RPMI8226 (cell line): ENCODE measurements at places on chromosomes 6 and 20.

GRCh38 chr20:43096931-43097260, 92.8 kb downstream of the PTPRT start:
- DNase-seq: no peak

- peak; percentile 57 for DNase-seq
These were observed 24.2 kb downstream of the POFUT1 start for GRCh38 chr20:32231847-32232246.

DNA sequence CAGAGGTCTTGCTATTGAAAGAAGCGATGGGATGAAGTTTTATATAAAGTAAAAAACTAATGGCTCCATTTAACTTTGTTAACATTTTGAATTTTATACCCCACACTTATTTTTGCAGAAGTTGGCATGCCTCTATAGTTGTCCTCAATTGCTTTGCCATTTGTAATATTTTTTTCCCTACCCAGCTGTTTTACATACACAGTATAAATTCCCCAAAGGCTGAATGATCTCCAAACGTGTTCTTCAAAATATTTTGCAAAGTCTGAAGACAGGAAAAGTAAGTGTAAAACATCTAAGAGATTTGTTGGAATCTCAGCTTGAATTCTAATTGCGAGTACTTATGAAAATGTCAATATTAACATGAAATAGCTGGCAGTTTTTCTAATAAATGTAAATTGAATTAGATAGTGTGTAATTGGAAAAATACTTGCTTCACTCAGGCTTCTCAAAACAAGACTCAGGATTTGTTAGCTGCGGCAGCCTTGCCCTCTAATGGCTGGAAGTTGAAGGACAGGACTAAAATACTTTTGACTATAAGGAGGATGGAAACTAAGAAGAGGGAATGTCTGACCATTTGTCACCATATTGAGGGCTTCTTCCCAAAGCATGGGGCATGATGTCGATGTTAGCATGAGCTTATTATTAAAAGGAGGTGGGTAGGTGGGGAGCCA, 226.8 kb downstream of the UST start:
- DNase-seq: peak; percentile 27

- peak; percentile 86 for DNase-seq
These were observed 74.5 kb upstream of the ZNF184 start for GRCh38 chr6:27547157-27548075.

- no peak for DNase-seq
These were observed 52.2 kb upstream of the EMILIN3 start for GRCh38 chr20:41418739-41419293.

GRCh38 chr6:143149771-143150170, 89.1 kb downstream of the AIG1 start:
- no peak for DNase-seq

- DNase-seq: no peak
These were observed 57.0 kb upstream of the GNRH2 start for GRCh38 chr20:2986466-2986865.

DNA sequence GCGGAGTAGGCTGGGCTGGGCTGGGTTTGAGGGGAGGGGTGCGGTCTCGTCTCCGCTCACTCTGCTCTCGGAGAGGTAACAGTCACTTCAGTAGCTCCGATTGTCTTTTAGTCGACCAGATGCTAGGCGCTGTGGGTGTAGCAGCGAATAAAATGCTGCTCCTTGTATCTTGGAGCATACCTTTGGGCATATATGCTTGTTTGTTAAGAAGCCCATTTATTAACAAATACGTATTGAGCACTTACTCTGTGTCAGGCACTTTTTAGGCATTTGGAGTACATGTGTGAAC, 545 bp downstream of the ACTR5 start:
- peak; percentile 77 for DNase-seq

DNA sequence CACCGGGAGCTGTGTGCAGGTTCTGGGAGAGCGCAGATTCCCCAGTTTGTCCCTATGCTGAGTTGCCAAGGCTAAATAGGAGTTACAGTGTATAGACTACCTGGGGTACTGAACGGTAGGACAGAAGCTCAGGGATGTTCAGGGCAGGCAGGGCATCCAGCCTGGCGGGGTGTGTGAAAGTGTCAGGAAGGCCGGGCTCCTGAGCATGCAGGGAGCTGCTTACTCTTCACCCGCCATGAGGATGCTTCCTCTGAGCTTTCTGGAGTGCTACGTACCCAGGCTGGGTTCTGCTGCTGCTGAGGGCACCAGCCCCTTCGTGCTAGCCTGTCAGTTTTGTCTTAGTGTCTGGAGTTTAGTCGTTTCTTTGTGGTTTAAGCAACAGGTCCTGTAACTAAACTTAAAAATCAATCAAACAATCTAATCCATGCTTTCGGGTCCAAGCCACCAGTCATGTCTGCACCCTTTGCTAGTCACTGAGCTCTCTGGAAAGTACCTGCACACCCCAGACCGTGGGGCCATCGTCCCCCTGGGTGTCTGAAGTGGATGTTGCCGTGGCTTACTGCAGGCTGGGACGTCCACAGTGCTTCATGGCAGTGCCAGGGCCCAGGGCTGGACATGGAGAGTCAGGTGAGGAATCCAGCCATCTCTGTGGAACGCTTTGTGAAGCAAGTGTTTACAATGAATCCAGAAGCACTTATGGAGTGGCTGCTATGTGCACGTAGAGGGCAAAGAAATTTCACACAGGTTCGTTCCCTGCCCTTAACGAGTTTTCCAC, 220.3 kb upstream of the SNX9 start:
- no peak for DNase-seq

DNA sequence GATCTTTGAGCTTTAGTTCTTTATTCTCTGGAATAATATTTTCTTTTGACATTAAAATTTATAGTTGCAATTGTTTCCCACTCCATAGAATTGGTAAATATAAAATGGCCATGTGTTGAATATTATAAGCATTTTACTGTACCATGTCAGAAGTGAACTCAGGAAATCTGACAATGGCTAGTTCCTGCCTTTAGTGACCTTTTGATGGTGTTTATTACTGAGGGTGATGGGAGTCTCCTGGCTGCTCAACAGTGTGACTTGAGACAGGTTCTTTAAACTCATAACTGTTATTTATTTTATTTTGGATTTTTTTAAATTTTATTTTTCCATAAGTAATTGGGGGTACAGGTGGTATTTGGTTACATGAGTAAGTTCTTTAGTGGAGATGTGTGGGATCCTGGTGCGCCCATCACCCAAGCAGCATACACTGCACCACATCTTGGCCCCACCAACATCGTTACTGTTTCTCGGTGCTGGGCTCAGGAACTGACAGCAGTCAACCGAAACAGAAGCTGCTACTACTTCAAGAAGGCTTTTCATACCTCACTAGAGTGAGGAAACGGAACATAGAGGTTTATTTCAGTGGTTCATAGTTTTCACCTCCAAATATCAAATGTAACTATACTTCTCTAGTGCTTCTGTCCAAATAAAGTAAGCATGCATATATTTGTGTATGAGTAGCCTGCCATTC, 90.4 kb downstream of the PLEKHG1 start:
- DNase-seq: no peak

- no peak for DNase-seq
These were observed 1.8 kb downstream of the CDH4 start for GRCh38 chr20:61253640-61254511.

- DNase-seq: no peak
These were observed 119.9 kb upstream of the PREP start for GRCh38 chr6:105522626-105523322.

DNA sequence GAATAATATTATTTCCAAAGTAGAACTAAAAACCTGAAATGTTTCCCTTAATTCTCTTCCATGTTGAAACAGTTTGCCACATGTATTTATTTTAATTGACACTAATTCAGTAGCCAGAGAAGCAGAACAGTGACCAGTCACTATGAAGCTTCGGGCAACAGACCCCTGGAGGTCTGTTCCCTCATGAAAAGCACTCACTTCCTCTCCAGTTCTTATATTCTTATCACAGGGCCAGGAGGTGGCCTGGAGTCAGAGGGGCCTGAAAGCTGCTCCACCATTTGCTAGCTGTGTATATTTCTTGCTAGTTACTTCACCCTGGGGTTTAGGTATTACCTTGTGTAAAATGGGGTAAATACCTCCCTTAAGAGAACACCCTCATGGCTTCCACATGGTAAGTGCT, 49.1 kb downstream of the MAP7 start:
- DNase-seq: no peak

DNA sequence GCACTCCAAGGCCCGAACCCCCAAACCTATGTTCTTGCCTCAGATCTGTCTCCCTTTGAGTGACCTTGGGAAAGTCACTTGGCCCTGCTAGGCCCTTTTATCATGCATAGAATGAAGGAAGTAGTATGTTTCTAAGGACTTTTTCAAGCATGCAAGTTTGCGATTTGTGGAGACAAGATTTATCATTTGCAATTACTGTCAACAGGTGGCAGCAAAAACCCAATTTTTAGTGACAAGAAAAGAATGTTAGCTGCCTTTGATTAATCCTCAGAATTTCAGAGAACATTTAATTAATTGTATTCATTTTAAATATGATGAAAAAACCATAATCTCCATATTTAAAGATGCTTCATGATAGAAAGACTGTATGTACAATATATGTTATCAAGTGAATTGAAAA, 28.3 kb upstream of the PREP start:
- peak; percentile 48 for DNase-seq

GRCh38 chr20:34639755-34640222, 37.1 kb downstream of the PIGU start:
- no peak for DNase-seq

- no peak for DNase-seq
These were observed 35.8 kb downstream of the GCM1 start for GRCh38 chr6:53112871-53113270.

- no peak for DNase-seq
These were observed 51.4 kb downstream of the NPEPL1 start for GRCh38 chr20:58743929-58744534.

- peak; percentile 74 for DNase-seq
These were observed 113.2 kb downstream of the VIP start for GRCh38 chr6:152863618-152864326.

DNA sequence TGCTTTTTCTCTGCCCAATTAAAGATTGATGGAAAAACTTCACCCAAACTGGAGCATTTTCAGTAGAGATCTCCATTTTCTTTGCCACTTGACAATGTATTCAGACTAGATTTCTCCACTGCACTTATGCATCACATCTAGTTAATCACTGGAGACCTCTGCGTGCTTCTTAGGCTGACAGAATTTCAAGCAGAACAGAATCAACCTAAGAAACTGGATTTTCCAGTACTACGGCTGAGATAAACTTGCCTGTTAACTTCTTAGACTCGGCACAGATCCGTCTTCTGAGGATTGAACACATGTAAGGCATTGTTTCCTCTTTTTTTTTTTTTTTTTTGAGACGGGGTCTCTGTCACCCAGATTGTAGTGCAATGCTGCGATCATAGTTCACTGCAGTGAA, 139.2 kb downstream of the LRRC1 start:
- DNase-seq: no peak

DNA sequence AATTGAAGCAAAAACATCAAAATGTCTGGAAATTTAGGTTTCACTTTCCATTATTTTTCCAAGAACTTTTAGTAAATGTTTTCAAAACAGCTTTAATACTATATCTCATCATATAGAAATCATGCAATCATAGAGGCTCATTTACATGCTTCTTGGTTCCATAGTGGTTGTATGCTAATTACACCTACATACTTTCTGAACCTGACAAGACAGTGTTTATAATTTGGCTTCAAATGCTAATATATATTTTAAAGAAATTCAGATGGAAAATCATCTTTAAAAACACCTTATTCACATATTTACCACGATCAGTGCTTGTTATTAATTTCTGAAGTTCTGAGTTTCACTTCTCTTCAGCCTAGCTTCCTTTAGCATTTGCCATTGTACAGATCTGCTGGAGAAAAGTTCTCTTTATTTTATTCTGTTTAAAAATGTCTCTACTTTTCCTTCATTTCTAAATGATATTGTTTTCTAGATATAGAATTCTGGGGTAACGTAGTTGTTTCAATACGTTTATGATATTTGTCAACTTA, 89.9 kb downstream of the PLCB1 start:
- no peak for DNase-seq

- no peak for DNase-seq
These were observed 111.8 kb downstream of the PSMB1 start for GRCh38 chr6:170441316-170441715.

DNA sequence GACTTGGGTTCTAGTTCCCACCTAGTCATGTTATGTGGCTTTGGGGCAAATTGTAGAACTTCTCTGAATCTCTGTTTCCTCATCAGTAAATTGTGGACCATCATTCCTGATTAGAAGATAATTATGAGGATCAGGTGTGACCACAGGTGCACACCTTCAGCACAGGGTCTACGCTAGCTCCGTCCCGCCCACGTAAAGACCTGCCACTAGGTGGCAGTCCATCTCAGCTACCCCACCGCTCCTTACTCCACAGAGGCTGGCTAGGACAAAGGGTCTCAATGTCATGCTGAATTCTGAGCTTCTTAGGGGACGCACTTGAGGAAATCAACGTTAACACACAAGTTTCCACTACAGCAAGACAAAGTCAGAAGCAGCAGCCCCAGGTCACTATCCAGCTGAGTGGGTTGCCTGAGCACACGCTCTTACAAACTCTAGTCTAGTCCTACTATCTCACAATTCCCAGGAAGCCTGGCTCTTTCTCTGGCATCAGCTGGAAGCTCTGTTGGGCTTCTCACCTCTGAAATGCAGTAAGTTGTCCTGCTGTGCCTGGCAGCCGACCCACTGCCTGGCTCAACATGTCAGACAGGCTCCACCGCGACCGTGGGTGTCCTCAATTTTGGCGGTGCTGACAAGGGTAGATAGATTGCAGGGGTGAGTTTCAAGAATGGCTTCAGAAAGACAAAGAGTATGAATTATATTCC, 2.0 kb upstream of the PLCG1 start:
- peak; percentile 57 for DNase-seq

DNA sequence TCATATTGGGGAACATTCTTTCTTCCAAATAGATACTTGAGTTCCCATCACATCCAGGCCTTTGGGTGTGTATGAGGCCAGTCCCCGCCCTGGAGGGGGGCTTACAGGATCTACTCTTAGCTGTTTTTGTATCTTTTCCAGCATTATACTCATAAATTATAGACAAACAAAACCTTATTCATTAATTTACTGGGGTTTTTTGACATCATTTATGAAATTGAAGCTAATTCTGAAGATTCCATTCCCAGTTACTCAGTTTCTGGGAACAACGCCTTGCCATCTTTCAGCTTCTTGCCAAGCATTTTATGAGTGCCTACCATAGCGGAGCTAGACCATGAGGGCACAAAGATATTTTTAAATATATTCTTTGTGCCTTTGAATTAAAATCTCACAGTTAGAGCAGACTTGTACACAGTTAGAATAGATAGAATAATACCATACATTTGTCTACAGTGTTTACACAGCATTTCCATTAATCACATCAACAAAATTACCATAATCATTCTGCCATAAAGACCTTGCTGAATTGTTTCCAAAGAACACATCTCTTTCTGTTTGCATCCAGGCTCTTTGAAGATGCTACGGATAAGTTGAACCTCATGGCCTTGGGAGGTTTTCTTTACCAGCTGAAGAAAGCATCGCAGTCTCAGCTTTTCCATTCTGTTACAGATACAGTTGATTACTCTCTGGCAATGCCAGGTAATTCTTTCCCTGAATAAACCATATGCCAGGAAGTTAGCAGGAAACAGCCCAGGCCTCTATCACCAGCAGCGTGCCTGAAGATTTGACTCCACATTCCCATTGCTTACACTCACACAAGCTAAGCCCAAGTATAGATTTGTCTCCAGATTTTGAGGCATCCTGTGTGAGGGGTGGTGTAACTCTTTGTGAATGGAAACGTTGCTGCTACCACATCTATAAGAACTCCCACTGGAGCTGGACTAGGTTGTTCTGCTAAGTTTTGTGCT, 75.4 kb upstream of the PBOV1 start:
- DNase-seq: no peak

GRCh38 chr20:40540166-40540565, 148.9 kb downstream of the MAFB start:
- DNase-seq: no peak
